ENCODE measurements at places on chromosomes 7 and 10.
A peak's percentile ranks its signal among the peaks of the same experiment; 100 is the strongest.

DNA sequence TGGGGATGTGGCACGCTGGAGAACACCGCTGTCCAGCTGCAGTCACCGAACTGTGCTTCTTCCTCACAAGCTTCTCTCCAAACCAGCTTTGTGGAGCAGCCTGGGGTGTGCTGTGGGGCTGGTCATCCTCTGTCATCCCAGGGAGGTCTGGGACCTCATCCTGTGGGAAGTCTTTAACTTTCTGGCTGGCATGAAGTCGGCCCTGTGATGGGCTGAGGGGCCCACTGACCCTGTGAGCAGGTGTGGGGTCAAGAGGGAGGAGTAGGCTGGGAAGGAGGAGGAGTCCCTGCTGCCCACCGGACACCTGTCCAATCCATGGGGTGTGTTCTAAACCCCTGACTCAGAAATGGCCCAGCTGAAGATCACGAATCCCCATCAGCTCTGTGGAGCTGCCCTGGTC is 136.2 kb upstream of the SHH start:
- DNase-seq, result no peak

DNA sequence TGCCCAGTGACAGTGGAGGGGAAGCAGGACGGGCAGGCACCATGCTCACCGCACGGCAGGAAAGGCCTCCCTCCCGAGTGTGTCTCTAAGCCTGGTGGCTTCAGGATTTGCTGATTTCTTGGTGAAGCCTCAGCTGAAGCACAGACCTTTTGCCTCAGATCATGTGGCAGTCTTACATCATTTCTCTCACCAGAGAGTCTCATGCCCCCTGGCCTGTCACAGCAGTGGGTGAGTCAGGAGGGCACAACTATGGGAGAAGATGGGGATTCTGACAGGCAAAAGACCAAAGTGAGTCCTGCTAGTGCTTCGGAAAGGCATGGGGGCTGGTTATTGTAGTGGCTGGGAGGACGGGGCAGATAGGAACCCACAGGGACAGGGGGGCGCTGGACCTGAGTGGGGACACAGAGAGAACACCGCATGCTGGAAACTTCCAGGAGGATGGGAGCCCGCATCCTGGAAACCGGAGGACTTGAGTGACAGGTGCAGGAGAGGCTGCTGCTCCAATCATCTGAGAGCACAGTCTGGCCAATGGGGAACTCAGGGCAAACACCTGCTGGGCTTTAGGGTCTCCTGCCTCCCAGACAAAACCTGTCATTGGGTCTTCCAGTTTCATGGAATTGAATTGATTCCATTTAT is 166.8 kb downstream of the ADARB2 start:
- no peak for DNase-seq

DNA sequence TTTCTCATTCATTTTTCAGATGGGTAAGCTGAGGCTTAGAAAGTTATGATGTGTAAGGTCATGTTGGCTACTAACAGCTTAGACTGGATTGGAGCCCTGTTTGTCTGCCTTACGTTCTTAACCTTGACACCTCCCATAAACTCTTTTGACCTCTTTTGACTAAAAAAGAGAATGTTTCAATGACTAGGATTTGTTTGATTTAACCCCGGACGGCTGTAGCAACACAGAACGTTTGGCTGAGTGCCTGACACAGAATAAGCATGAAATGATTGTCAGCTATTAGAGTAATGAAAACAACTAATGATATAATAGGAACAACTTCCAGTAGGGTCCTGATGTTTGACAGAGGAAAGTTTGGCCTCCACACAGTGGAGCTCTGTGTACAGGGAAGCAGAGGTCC is 83.3 kb upstream of the PDZD8 start:
- DNase-seq, result no peak

GRCh38 chr10:119176166-119176565 is 2.4 kb downstream of the PRDX3 start:
- DNase-seq, result no peak

GRCh38 chr7:82729172-82730030 is 285.8 kb upstream of the CACNA2D1 start:
- DNase-seq, result no peak

- DNase-seq, result no peak
Measured at GRCh38 chr7:105831824-105832535, 44.4 kb downstream of the ATXN7L1 start.

- no peak for DNase-seq
Measured at GRCh38 chr10:44198780-44199097, 186.2 kb downstream of the CXCL12 start.

GRCh38 chr10:29647478-29647877 is 12.7 kb upstream of the SVIL start:
- DNase-seq, result no peak

GRCh38 chr10:18414061-18414460 is 237.3 kb downstream of the NSUN6 start:
- no peak for DNase-seq

DNA sequence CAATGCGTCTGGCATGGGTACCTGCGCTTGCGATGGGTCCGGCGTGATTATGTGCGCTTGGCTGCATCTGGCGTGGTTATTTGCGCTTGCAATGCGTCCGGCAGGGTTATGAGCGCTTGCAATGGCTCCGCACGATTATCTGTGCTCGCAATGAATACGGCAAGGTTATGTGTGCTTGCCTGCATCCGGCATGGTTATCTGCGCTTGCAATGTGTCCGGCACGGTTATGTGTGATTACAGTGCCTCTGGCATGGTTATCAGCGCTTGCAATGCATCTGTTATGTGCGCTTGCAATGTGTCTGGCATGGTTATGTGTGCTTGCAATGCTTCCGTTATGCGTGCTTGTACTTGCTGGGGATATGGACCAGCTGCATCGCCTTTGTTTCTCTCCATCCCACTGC is 37.7 kb downstream of the RBAK start:
- DNase-seq, result no peak

GRCh38 chr7:100509231-100509630 is 25.5 kb downstream of the NYAP1 start:
- no peak for DNase-seq

DNA sequence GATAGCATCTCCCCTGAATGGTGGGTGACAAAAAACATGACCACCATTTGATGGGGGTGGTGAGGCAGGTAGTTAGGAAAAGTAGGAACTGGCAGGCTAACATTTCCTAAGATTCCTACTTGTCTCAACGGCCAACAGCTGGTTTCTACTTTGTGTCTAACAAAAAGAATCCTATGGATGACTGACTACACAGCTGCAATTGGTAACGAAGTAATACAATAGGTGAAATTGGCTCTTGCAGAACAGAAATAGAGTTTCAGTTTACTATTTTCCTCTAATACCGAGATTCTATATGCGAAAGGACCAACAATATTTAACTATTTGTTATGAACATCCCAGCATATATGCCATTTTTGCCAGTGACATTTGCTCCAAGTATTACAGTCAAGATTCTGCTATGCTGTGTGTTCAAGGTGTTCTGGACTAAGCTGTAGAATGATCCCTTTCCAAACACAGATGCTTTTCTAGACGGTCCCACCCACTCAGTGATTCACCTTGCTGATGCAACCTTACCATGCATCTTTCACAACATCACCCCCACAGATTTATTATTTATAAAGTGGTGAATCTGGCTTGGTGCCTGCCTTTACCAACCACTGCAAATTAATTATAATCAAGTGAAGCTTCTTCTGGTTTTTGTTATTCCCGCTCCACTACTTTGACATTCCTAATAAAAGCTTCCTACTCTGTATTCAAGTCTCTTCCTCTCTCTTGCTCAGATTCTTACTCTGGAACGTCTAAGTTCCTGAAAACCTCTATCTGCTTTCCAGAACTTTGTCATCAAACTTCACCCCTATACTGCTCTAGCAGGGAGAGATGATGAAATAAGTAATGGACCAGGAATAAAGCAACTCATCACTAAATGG is 16.8 kb downstream of the BBIP1 start:
- DNase-seq, result no peak

GRCh38 chr7:37751096-37751495 is 67.5 kb downstream of the GPR141 start:
- DNase-seq, result no peak

GRCh38 chr7:14197280-14197679 is 207.8 kb upstream of the ETV1 start:
- no peak for DNase-seq

DNA sequence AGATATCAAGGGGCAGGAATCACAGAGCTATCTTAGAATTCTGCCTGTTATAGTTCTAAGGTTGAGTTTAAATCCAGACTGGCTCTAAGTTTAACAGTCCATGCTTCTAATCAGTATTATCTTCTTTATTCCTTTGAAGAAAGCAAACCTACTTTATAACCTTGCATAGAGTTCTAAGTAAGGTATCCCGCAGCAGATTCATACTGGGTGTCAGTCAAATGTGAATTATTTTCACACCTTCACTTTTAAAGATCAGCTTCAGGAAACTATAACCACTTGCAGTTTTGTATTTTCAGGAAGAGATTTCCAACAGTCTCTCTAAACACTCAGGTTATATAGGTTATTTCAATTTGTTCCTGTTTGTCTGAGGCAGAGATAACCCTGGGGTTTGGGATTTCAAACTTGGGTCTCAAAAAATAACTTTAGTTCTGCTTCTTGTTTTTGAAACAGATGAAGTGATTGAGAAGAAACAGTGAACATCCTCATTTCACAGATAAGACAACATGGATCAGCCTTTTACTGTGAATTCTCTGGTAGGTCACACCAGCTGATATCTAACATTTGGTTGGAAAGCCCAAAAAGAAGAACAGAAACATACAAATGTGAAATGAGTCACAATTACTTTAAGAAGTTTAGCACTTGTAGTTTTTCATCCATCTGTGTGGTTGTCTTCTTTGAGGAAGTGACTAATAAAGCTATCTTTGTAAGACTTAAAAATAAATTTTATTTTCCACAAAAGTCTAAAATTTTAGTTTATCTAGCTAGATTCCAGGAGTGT is 21.4 kb downstream of the STAMBPL1 start:
- no peak for DNase-seq

- no peak for DNase-seq
Measured at GRCh38 chr10:74055383-74056049, 57.6 kb downstream of the VCL start.

DNA sequence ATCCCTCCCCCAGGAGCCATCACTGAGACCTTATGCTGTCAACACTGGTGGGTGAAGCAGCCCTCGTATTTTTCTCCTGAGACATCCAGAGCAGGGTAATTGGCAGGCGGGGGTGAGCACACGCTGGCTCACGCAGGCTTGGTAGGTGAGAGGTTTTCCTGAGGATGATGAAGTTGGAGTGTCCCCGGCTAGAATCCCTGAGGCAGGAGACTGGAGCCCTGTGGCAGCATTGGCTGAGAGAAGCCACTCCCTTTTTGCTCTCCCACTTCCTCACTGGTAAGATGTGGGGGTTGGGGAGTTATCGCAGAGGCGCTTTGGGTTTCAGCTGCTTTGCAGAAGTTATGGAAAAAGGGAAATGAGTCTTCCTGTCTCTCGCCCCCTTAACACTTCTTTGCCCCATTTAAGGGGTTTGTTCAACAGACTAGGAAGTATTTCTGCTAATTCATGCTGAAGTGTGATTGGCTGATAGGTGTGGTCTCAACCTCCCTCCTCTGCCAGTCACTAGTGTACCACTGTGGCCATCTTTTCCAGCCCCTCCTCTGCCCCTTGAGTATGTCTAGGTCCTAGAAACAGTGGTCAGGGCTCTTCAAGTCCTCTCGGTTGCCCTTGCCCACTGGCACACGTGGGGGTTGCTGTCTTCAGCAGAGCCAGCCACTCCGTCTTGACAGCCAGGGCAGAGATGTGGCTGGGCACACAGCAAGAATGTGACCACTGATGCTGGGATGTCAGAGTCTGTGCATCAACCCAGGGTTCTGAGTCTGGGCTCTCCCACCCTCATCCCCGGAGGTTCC is 5.7 kb downstream of the ARPC1B start:
- DNase-seq, result peak; percentile 20

DNA sequence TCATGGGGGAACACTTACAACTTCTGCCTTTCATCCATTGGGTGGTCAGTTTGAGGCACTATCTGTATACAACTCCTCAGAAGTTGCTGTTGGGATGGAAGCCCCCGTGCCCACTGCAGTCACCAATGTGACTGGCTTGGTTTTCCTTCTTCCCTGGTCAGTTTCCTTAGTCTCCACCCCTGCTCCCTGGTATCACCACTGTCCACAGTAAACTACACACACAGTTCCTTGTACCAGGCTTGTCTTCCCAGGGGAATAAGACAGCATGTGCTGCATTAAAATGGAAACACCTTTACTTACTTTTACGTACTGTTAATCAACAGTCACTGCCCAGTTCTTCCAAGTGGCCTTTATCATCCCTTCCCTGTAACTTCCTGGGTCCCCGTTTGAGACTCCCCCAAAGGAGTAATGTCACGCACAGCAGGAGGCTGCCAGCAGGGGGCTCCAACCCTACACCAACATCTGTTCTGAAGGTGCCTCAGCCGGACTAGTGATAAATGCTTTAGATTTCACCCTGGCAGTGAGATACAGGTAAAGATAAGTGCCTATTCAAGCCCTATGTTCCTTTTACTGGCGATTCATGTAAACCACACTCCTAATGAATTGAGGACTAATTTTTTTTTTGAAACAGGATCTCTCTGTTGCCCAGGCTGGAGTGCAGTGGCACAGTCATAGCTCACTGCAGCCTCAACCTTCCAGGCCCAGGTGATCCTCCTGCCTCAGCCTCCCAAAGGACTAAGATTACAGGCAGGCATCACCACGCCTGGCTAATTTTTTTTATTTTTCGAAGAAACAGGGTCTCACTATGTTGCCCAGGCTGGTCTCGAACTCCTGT is 45.3 kb upstream of the PIK3AP1 start:
- DNase-seq, result peak; percentile 61

- DNase-seq, result no peak
Measured at GRCh38 chr7:81007051-81007450, 88.2 kb upstream of the SEMA3C start.

GRCh38 chr10:129941199-129942018 is 22.7 kb downstream of the EBF3 start:
- no peak for DNase-seq

DNA sequence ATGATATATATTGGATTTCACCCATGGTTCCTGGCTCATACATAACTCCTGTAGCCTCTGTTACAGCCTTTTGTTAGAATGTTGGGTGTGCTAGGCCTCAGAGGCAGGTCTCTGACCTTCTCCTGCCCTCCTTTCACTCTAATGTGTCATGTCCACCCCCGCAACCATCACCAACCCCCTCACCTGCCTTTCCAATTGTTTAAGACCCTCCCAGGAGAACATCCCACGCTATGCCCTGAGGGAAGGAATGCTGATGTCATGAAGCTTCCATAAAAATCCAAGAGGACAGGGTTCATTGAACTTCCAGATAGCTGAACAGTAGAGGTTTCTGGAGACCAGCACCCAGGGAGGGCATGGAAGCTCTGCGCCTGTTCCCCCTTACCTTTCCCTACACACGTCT is 30.8 kb upstream of the C10orf67 start:
- no peak for DNase-seq
